ENCODE measurements at places on chromosomes 12 and 14.
A peak's percentile ranks its signal among the peaks of the same experiment; 100 is the strongest.

DNA sequence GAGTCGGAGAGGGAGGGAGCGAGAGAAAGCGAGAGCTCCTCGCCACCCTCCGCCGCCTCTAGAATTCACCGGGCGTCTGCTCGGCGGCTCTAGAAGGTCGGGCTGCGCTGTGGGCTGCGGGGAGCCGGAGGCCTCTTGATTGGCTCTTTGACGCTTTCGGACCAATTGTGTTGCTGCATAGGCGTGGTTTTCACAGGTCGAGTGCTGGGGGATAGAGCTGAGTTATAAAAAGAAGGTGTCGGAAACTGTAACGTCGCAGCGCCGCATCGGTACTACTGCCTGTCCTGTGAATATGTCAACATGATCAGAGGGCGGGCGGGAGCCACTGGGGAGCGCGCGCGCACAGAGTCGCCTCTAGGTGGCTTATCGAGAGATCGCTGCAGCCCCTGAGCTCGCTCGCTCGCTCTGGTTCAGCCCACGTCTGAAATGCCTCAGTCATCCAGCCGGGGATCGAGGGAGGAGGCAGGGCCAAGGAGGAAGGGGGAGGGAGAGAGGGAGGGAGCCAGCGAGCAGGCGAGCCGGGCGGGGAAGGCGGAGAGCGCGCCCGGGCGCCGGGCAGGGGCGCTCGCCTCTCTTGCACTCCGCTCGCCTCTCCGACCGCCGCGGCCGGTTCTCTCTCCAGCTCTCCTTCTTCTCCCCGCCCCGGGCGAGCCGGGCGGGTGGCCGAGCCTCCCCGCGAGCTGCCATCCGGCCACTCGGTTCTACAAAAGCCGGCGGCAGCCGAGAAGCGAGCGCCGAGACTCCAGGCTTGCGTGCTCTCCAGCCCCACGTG, at the start of gene TBX3:
TSS of gene TBX3 (minus strand) at position 78 of the 772 bp plus-strand sequence. CDS start 975 bp downstream, outside the sequence.
- no peak within 1 kb of the TSS for H3K27ac ChIP-seq
- H3K4me3 ChIP-seq: peak within 1 kb of the TSS; percentile 10
- DNase-seq: no peak

DNA sequence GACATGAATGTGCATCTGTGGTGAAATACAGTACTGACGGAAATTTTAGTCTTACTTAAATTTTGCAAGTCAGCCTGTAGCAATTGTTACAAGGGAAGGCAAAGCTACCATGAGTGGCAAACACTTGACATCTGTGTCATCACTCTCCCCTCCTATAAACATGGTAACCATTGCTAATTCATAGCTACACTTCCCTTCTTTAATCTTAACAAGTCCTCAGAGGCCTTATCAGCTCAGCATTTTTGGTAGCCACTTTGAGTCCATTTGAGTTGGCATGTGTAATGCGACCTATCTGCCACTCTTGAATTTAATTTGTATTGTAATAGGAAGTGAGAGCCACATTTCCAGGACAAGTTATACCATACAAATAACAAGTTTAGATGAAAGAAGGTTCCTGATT, 218.1 kb downstream of the RMST start:
- H3K4me1 ChIP-seq: no peaks in the 10 kb centered on the region
- no peak for DNase-seq

GRCh38 chr14:61120576-61120975, 139.5 kb downstream of the SLC38A6 start:
- H3K36me3 ChIP-seq: no peaks in the 10 kb centered on the region
- no peak overlapping the region for H3K27ac ChIP-seq
- DNase-seq: no peak
- H3K27me3 ChIP-seq: no peaks in the 10 kb centered on the region

GRCh38 chr12:8644345-8645248, 18.0 kb downstream of the MFAP5 start:
- H3K4me1 ChIP-seq: no peaks in the 10 kb centered on the region
- no peaks in the 10 kb centered on the region for H3K36me3 ChIP-seq
- no peak for DNase-seq
- no peaks in the 10 kb centered on the region for H3K27me3 ChIP-seq

DNA sequence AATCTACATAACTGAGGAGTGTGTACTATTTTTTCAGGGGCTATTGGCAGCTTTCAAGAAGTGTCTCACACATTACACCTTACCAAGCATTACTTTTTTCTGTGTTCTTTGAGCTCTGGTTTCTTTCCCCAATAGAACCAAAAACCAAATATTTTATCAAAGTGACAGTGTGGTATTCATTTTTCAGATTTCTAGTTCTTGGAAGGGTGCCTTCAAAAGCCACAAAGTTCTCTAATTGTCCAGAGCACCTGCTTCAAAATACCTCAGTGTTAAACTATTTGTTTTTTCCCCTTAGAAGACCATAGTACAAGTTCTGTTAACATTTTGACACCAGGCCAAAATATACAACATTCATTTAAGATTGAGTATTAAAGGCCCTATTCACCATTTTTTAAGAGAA, 515.7 kb downstream of the ETNK1 start:
- no peaks in the 10 kb centered on the region for H3K4me1 ChIP-seq
- no peaks in the 10 kb centered on the region for H3K36me3 ChIP-seq
- no peaks in the 10 kb centered on the region for H3K27me3 ChIP-seq
- DNase-seq: no peak

Data from iPS DF 6.9 (cell line).